ENCODE measurements at places on chromosomes 7 and 10.
A peak's percentile ranks its signal among the peaks of the same experiment; 100 is the strongest.

DNA sequence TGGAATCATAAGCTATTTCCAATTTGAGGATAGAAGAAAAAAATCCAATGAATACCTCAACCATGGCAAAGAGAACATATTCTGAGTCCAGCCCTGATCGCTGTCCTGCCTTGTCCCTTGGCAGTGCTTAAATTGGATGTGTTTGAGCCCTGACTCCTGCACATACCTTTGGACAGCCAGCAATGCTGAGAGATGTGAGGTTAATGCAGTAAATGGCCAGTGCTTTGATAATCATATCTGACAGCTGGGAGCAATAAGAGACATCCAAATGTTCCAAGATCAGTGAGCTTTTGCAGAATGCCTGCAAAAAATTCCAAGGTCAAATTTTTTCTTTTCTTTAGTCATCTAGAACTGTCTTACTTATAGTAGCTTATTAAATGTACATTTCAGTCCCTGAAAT, 80.1 kb upstream of the LRRC17 start:
- no peak for DNase-seq

- no peak for DNase-seq
Observed at GRCh38 chr10:74836877-74837276, 10.5 kb downstream of the KAT6B start.

DNA sequence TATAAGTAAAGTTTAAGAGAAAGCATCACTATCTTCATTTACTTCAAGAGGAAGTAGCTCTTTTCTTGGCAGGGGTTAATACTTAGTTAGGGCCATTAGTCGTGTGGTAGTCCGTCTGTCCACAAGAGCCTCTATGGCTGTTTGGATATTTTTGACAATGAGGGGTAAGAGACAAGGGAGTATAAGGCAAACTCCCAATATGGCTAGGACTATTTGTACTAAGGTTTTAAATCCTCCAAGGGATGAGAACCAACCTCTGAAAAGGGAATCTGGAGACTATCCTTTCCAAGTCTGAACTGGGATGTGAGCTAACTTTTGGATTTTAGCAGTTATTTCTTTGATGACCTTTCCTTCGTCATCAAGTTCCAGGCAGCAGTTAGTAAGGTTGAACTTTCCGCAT, at the start of gene ZNF117:
TSS of gene ZNF117 (minus strand) at position 101 of the 400 bp plus-strand sequence.
- no peak for DNase-seq

GRCh38 chr10:47264797-47265281, 35.2 kb upstream of the GDF10 start:
- no peak for DNase-seq

DNA sequence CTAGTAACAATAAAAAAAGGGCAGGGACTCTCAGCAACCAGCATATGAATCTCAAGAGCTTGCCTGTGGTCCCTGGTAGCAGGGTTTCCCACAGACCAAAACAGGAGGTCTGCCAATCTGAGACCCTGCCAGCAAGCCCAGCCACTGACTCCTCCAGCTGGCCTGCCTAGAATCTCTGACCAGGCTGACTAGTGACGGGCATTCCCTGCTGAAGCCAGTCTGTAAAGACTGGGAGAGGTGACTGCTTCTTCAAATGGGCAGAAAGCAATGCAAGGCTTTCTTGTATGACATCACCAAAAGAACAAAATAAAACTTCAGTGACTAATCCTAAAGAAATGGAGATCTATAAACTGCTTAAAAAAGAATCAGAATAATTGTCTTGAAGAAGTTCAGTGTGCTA, 249.4 kb downstream of the TCF7L2 start:
- DNase-seq, result no peak

- DNase-seq, result no peak
Observed at GRCh38 chr10:51000976-51001375, 73.3 kb upstream of the PRKG1 start.

DNA sequence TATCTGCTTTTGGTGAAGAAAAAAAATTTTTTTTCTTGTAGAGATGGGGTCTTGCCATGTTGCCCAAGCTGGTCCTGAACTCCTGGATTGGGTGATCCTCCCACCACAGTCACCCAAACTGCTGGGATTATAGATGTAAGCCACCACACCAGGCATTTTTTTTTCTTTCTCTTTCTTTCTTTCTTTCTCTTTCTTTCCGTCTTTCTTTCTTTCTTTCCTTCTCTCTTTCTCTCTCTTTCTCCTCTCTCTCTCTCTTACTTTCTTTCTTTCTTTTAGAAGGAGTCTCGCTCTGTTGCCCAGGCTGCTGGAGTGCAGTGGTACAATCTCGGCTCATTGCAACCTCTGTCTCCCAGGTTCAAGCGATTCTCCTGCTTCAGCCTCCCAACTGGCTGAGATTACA, 3.5 kb upstream of the UBE2D4 start:
- no peak for DNase-seq

DNA sequence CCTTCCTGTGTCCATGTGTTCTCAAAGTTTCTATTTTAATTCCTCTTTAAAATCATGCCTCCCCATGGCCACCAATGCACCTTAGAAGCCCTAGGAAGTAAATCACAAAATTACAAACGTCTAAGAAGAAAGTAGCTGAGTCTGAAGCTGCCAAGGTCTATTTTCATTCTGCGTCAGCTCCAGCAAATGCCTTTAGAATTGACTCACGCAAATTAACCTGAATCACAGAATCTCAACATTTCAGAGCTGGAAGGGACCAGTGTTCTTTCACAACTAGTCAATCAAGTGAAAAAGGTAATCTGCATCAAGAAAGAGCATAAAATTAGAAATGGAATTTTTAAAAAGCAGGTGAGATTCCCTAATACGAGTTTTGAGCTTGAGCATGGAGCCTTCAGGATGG, 1017.6 kb downstream of the SORCS3 start:
- DNase-seq, result no peak

DNA sequence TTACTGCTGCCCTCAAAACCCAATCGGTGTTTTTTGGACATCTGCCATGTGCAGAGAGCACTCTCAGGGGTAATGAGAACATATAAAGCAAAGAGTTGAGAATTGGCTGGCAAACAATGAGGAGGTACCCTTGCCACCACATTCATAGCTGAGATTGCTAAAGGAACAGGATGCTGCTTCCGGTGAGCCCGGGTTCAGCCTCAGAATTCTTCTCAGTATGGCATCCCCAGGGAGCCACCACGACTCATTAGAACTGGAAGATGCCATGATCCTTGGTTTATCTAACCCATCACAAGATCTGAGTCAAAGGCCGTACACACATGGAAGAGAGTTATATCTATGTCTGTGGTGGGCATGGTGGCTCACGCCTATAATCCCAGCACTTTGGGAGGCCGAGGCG, 174.4 kb downstream of the ARID5B start:
- peak; percentile 71 for DNase-seq

DNA sequence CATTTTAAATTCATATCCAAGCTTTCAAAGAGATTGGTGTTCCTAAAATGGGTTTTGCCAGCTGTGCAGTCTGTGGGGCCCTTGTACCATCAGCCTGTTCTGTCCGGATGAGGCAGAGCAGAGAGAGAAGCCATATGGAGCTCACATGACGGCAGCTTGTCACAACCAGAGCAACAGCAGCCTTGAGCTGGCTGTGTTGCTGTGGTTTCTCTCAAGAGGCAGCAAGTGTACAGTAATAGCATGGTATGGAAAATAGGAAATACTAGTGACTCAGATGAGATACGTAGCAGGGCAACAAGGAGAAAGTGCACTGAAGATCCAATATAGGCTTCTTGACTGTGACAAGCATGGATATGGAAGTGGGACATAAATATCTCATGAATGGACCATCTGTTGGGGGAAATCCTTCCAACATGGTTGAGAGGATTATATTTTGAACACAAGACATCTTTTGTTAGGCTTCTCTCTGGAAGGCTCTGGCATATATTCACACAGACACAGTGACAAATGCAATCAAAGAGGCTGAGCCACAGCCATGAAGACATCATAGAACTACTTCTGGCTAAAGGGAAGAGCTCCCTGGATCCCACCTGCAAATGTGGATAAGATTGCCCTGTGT, 251.0 kb upstream of the TAC1 start:
- DNase-seq, result no peak
